ENCODE measurements at places on chromosomes 3 and 15.

DNA sequence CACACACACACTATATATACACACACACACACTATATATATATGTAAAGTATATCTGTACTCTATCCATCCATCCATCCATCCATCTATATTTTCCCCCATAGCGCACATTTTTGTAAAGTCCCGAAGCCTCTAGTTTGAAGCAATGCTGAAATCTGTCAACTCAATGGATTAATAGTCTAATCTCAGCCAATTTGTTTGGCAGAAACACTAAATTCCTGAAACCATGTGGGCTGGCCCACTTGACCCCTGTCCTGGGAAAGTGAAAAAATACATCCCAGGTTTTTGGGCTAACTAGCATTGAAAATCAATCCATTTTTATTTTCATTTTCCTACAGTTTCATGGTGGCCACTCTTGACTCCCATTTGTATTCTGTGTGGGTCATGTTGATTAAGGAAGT lies 166.7 kb downstream of the SLCO3A1 start:
- no peak for DNase-seq

DNA sequence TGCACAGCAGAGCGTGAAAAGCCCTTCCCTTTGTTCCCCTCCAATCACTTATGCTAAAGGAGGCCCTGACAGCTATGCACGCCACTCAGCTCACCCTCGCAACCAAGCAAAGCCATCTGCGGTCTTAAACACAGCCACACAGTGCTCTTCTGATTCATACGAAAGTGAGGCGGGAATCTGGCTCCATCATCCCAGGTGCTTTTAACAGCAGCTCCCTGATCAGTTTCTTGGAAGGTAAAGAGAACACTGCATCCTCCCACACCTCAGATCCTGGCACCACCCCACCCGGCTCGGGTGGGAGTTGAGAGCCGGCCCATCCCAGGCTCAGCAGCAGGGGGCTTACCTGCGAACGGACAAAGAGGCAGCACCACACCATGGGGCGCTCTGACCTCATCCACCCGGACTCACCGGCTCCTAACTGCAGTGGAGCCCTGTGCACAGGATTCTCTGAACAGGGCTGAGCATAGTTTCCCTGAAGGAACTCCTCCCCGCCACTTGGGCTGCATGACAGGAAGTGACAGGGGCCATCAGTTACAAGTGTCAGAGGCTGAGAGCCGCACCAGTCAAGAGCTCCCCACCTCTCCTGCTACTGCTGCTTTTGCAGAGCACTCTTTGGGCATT lies 114.3 kb upstream of the ARHGEF3 start:
- peak; percentile 45 for DNase-seq

GRCh38 chr3:23829242-23829934 lies 23.6 kb downstream of the UBE2E1 start:
- DNase-seq, result no peak

- DNase-seq, result no peak
These were observed at the start of gene SH3GL3 for GRCh38 chr15:83446904-83447709. Gene SH3GL3 (plus strand): TSS chr15:83447341. CDS start chr15:83447534, 193 bp downstream.

DNA sequence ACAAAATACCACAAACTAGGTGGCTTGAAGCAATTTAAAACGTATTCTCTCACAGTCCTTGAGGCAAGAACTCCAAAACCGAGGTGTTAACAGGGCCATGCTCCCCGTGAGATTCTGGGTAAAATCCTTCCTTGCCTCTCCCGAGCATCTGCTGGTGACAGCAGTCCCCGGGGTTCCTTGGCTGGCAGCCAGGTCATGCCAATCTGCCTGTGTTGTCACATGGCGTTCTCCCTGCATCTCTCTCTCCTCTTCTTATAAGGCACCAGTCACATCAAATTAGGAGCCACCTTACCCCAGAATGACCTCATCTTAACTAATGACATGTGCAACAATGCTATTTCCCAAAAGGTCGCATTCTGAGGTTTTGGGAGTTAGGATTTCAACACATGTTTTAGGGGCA lies 26.3 kb upstream of the LRRN1 start:
- DNase-seq, result no peak

GRCh38 chr3:109050591-109051167 lies 67.3 kb downstream of the MORC1 start:
- no peak for DNase-seq

DNA sequence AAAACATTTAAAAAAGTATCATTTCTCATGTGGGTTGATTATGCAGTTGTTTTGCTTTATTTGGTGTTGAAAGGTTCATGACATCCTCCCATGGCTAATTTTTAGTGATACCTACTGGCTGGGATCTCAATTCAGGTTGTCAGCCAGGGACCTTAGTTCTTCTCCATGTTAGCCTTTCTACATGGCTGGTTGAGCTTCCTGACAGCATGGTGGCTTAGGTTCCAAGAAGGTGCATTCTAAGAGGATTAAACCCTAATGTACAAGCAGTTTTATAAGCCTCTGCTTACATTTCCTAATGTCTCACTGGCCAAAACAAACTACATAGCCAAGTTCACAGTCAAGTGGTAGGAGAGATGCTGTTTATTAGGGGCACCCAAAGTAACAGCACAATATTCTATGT lies 9.4 kb upstream of the TM6SF1 start:
- no peak for DNase-seq

DNA sequence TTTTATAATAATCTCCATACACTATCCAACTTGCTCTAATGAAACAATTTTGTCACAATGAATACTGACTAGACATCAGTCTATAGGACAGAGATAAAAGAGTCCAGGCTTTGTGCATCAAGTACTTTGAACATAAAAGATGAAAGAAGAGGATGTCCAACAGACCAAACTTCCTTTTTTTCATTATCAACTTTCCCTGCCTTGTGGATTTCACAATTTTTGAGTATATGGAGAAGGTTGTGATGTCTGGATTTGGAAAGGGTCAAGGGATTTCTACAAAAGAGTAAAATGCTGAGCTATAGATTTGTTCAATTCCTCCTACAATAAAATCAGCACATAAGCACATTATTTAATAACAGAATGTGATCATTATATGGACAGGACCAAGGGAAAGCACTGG lies 25.7 kb downstream of the CD47 start:
- DNase-seq, result no peak

- no peak for DNase-seq
These were observed 146.9 kb upstream of the EIF1B start for GRCh38 chr3:40162616-40163015.

Measured in activated CD4-positive, CD25-positive, alpha-beta regulatory T cell treated with anti-CD3 and anti-CD28 coated beads, Interleukin-2, amount 50 U/mL, for 16 hours (primary cell).